ENCODE measurements at places on chromosomes 13 and 19. TPM values are rescaled to one million over a fixed set of nuclear protein-coding genes. Genes with fewer than 3 reads are reported as not detected.

The OVOL3 gene
- polyA plus RNA-seq, result not detected

The PAK4 gene
- 46.1 TPM for polyA plus RNA-seq

The VSTM1 gene
- polyA plus RNA-seq, result not detected

The TMC4 gene
- 32.3 TPM for polyA plus RNA-seq

The C19orf81 gene
- polyA plus RNA-seq, result 1.00 TPM

The ALOX5AP gene
- polyA plus RNA-seq, result 4.2 TPM

The ZNF628 gene
- 2.4 TPM for polyA plus RNA-seq

The ZNF492 gene
- polyA plus RNA-seq, result 4.1 TPM

The IGFL2 gene
- polyA plus RNA-seq, result not detected

The SERP2 gene
- 13.0 TPM for polyA plus RNA-seq

The HPN gene
- polyA plus RNA-seq, result 89.0 TPM

The TICAM1 gene
- polyA plus RNA-seq, result 4.5 TPM

The CLEC4M gene
- 1.8 TPM for polyA plus RNA-seq

The SMAD9 gene
- polyA plus RNA-seq, result 37.0 TPM

The PLIN3 gene
- polyA plus RNA-seq, result 39.2 TPM

The ZNF541 gene
- 0.27 TPM for polyA plus RNA-seq

The ZNF568 gene
- 28.0 TPM for polyA plus RNA-seq

The SYNE4 gene
- polyA plus RNA-seq, result 14.0 TPM

The ZBTB32 gene
- 0.32 TPM for polyA plus RNA-seq

The KCNJ14 gene
- polyA plus RNA-seq, result 1.1 TPM

The PLPPR2 gene
- 10.5 TPM for polyA plus RNA-seq

The CGB3 gene
- polyA plus RNA-seq, result not detected

The CATSPERD gene
- not detected for polyA plus RNA-seq

The LYL1 gene
- polyA plus RNA-seq, result 2.8 TPM

Data from left kidney (tissue), 8 donors.